GF-D8 (cell line): ENCODE measurements at places on chromosomes 6 and 20.

DNA sequence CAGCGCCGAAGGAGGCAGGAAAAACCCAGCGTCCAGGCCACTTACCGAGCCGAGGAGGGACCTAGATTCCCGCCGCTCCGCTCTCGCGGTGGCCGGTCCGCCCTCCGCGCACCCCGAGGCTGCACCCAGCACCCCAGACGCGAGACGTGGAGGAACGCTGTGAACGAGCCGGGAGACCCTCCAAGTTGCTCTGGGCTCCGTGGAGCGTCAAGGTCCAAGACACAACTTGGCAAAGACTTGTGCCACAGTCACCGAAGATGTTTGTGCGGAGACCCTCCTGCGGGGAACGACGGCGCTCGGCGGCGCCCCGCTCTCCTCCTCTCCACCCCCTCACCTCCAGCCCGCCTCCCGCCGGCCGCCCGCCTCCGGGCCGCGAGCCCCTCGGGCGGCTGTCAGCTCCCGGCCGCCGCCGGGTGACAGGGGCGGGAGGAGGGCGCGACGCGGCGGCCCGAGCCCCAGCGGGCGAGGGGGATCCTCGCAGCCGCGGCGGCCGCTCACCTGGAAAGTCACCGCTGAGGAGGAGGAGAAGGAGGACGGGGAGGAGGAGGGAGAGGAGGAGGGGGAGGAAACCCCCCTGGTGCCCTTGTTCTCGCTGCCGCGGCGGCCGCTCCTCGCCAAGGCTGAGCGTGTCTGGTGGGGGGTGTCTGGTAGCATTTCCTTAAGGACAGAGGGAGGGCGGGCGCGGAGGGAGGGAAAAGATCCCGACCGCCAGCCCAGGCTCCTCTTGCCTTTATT, 637 bp upstream of the HIVEP2 start:
- no peak for DNase-seq

- DNase-seq: no peak
These were observed 96.0 kb upstream of the SNX9 start for GRCh38 chr6:157726892-157727628.

DNA sequence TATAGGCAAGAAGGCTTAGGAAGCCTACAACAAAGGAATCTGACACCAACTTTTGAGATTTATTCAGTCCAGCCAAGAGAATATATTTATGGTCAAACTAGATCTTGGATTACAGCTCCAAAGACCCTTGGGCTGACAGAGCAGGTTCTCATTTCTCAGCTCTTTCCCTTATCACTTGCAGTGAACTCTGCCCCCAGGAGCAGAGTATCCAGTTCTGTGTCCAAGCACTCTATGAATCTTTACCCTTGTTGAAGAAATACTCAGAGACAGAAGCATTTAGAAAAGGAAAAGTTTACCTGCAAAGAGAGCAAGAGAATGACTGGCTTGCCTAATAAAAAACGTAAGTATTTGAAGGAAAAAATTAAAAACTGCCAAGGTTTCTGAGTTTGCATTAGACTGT, 190.5 kb downstream of the SLC16A10 start:
- no peak for DNase-seq

GRCh38 chr6:101114703-101115102, 233.6 kb upstream of the ASCC3 start:
- DNase-seq: no peak

- no peak for DNase-seq
These were observed 33.2 kb downstream of the VEGFA start for GRCh38 chr6:43803055-43803782.

DNA sequence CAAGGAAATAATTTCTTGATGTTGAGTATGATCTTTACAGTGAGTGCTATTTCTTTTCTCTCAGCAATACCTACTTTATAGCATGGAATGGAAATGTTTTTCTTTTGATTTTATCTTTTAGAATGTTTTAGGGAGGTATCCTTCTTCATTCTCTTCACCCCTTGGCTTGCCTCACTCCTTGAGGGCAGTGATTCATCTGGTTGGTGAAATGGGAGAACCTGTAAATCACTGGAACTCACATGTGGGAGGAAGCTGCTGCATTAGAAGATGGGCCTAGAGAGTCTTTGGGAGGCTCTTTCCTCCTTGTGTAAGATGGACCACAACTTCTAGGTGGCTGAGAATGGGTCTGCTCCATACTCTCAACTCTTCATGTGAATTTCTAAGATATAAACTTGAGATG, 244.8 kb upstream of the SYNCRIP start:
- no peak for DNase-seq

GRCh38 chr6:38034274-38034914, 214.9 kb downstream of the ZFAND3 start:
- DNase-seq: peak; percentile 18

GRCh38 chr6:82836022-82836575, 229.5 kb downstream of the UBE3D start:
- no peak for DNase-seq

GRCh38 chr20:13353261-13353945, 132.3 kb downstream of the ISM1 start:
- DNase-seq: no peak

- DNase-seq: no peak
These were observed 113.5 kb downstream of the FAXC start for GRCh38 chr6:99236010-99236409.

GRCh38 chr6:166419717-166420116, 37.0 kb upstream of the MPC1 start:
- no peak for DNase-seq

DNA sequence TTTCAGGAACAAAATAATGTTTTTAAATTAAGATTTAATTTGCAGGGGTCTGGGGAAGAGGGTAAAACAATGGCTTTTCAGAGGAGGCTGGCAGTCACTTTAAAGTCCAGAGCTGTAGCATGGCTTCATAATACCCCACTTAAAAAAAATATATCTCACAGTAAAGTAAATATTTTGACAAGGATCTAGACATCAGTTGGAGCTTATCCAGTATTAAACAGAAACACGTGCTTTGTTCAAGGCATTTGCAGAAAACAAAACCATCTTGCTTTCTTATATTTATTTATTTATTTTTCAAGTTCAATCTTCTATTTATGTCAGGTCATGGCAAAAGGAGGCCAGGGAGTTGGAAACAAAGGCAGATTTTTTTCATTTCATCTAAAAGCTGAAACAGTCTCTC, 53.3 kb upstream of the PRL start:
- no peak for DNase-seq

GRCh38 chr6:142307963-142308748, 6.3 kb downstream of the ADGRG6 start:
- no peak for DNase-seq

DNA sequence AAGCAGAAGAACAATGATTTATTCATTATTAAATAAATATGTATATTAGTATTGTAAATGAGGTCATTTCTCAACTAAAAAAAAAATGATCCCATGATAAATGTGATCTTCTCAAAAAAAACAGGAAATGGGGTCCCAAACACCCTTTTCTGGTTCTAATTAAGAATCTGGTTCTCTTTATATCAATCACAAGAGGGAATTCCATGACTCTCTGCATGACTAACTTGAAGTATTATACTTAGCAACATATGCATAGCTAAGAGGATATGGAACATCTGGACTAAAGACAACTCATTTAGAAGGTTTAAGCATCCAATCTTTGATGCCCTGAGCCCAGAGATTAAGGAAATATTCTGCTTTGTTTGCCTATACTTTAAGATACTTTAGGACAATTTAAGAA, 89.7 kb upstream of the EMILIN3 start:
- no peak for DNase-seq

DNA sequence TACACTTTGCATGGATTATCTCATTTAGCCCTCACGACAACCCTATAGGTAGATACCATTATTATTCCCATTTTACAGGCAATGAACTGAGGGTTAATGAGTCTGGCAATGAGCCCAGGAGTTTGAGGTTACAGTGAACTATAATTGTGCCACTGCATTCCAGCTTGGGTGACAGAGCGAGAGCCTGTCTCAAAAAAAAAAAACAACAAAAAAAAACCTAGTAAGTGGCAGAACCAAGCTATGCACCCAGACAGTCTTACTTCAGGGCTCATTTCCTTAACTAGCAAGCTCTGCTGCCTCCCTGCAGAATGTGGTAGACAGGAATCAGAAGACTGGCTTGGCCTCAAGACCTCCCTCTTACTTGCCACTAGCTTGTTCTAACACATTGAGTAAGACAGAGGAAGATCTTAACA, 71.9 kb upstream of the RREB1 start:
- peak; percentile 22 for DNase-seq

DNA sequence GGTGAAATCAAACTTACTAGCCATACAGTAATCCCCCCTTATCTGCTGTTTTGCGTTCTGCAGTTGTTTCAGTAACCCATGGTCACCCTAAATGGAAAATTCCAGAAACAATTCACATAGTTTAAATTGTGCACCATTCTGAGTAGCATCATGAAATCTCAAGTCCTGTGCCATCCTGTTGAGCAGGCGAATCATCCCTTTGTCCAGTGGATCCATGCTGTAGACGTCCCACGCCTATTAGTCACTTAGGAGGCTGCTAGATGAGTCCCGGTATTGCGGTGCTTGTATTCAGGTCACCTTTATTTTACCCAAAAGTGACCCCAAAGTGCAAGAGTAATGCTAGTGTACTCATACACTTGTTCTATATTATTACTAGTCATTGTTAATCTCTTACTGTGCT, 46.4 kb downstream of the HECA start:
- no peak for DNase-seq

DNA sequence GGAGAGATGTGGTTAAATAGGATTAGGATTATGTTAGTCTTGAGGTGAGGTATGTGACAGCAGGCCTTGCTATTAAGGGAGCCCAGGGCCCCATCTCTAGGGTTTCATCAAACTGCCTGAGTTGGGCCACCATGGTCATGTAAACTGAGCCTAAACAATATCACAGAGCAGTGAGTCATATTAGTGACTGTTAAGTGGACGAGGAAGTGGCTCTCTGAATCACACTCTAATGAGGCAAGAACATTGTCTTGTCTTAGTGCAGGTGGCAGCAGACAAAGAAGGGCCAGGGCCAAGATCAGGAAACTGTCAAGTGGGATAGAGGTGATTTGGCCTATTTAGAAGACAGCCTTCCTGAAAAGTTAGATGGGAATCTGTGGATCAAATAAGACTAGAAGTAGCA, 23.1 kb downstream of the ENPP3 start:
- no peak for DNase-seq

DNA sequence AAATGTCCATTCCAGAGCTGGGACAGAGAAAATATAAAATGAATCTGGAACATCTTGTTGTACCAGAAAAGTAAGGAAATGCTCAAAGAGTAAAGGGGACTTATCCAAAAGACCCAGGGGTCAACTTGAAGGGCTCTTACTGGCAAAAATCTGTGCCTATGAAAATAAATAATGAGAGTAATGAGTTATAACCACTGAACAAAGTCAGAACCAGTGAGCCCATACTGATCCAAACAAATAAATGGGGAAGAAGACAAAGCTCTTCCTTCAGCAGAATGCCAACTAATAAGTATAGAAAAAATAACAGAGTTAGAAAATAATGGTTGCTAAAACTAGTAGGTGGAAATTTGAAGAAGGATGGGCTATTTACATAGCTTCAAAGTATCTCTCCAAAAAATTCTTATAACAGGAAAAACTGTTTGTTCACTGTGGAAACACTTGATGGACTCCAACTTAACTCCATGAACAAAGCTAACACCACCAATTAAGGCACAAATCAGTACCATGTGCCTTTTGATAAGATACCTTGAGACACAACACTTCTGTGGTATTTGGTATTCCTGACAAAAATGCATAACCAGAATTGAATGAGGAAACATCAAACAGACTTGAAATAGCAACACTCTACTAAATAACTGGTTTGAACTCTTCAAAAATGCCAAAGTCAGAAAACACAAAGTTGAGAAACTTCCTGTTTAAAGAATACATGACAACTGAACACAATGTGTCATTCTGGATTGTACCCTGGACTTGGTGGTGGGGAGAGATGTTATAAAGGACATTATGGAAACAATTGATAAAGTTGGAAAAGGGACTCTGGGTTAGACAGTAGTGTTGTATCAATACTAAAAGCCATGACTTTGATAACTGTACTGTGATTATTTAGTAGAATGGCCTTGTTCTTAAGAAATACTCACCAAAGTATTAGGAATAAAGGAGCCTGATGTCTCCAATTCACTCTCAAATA, 197.5 kb downstream of the ISM1 start:
- no peak for DNase-seq

DNA sequence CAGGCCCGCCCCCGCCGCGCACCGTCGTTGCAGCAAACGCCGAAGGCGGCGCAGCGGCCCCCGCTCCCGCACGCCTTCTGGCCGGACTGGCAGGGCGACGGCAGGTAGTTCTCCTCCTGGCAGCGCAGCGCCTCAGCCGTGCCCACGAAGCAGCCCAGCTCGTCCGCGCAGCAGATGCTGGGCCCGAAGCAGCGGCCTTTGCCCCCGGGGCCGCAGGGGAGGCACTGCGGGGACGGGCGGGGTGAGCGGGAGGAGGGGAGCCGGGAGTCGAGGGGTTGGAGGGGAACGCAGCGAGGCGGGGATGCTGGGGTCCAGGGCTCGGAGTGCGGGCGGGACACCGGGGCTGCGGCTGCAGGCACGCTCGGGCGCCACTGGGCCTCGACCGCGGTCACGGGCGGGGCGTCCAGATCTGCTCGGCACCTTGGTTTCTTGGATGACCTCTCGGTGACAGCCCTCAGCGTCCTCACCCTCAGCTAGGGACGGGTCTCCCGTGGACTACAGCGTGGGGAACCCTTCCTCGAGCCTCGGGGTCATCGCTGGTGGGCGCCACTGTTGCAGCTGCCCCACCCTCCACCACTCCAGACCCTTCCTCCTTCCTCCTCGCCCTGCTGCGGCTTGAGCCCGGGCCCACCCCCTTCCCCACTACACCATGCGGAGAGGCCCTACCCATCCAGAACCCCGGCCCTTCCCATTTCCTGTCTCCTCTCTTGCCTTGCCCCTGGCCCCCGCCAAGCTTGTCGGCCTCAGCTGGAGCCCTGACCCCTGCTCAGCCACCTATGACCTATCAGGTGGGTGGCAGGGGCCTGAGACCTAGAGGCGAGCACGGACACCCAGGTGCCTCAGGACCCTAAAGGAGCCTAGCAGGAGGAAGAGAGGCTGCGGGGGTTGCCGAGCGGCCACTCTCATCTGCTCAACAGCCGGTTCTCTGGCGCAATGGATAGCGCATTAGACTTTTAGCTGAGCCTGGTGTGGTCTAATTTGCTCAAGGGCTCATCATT, 1.3 kb downstream of the AVP start:
- DNase-seq: no peak

GRCh38 chr20:17606001-17606400, 36.1 kb downstream of the DSTN start:
- no peak for DNase-seq

DNA sequence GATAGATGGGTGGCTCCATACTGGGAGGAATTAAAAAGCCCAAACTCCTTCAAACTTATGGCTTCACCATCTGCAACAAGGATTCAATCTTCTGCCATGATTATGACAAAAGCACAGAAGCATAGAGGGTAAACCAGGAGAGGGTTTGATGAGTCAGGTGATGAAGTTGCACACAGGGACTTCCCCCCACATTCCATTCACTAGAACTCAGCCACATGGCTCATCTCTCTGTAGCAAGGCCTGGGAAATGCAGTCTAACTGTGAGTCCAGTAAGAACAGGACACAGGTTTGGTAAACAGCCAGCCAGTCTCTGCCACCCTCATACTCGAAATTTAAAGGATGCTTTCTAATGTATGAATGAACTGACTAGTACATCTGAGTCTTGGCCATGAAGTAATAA, 142.9 kb downstream of the HIVEP2 start:
- DNase-seq: peak; percentile 3

- DNase-seq: peak; percentile 2
These were observed 46.7 kb upstream of the MOCS1 start for GRCh38 chr6:39980839-39981580.
